NCI-H1092 treated with DMSO at 0.1 percent for 48 hours (cell line): ENCODE measurements at places on chromosomes 11 and 22.

GRCh38 chr11:26344647-26345046, 12.7 kb downstream of the ANO3 start:
- DNase-seq, result no peak

DNA sequence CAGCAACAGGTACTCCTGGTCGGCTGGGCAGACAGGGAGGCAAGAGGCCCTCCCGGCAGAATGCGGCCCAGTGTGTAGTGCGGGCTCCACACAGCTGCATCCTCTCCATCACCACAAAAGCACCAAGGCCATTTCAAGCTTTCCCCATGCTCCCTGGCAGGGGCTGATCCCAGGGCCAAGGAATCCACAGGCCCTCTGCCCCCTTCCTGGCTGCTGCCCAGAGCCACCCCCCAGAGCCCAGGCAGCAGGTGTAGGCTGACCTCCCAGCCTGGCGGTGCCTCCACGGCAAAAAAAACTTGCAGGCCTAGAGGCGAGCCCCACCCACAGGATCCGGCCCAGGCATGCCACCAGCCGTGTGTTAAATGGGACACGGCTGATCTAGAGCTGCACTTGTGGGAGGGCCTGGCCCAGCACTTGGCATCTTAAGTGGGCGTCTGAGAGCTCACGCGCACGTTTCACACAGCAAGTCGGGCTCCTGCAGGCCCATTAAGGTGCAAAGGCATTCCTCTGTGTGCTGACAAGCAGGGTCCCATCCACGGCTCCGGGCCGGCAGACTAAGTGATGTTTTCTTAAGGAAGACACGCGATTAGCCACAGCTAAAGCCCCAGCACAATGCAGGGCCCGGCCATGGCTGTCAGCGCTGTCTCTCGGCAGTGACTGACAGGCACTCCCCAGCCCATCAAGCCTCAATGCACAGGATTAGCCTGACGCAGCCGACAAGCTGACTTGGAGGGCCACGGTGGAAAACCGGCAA, 19.8 kb upstream of the GNB1L start:
- no peak for DNase-seq

DNA sequence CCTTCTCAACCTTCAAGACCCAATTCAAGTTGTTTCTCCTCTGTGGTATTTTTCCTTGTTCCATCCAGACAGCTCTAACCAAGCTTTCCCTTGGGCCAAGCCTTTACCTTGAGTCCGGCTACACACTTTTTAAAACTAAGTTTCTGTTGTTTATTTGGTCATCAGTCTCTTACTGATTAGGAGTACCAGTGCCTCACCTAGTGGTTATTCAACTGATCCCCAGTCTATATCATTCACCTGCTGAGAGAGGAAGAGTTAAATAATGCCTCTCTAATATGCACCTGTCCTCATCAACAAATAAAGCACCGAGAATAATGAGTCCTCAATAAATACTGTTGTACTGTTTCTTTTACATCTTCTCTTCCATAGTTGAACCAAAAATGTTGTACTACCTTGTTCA, 160.8 kb downstream of the MSANTD4 start:
- DNase-seq, result peak; percentile 28

GRCh38 chr22:20405931-20406685, 12.2 kb downstream of the ZNF74 start:
- no peak for DNase-seq

- no peak for DNase-seq
Observed at GRCh38 chr11:36057379-36058042, 113.6 kb downstream of the LDLRAD3 start.

GRCh38 chr11:94830722-94831510, 62.8 kb downstream of the AMOTL1 start:
- DNase-seq, result no peak

GRCh38 chr11:93648158-93648557, 13.3 kb upstream of the CEP295 start:
- peak; percentile 14 for DNase-seq

DNA sequence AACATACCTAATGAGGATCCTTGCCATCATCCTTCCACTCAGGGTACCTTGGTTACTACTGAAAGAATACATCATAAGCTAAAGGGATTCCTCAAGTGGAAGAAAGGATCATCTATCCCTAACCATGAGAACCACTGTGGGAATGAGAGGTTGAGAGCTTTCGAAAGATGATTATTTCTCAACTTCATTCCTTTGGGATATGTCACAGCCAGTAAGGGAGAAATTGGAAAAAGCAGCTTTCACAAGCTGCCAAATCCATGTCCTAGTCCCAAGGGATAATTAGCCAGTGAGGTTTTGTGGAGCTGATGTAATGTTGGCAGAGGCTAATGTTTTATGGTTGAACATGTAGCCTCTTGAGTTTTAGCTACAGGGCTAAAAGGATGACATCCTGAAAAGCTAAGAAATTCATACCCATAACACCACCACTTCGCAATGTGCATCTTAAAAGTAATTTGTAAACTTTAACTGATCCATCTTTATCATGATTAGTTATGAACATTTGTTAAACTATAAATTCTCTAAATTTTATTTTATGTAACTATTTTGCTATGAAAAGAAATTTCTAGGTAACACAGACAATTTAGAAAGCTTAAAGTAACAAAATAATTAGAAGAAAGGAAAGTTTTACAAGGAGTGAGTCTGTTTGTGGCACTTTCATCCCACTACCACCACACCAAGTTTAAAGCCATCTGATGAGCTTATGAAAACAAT, 123.9 kb downstream of the MRTFA start:
- DNase-seq, result no peak

DNA sequence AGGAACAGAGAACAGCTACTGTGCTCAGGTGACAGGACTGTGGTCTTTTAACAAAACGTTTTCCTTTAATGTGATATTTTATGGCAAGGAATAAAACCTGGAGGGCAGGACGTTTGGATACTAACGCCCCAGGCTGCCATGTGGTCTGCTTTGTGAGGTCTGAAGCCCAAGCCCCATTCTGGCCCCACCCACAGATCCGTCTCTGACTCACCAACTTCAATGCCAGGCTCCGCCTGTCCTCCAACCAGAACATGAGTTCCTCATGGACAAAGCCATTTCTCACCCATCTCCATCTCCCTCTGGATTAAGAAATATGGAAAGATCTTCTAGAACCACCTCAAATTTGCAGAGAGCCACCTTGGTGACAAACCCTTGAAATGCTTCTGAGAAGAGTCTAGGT, 148.8 kb downstream of the CRYBB2 start:
- DNase-seq, result no peak

- no peak for DNase-seq
Observed at GRCh38 chr22:27389727-27390075, 411.9 kb downstream of the MN1 start.

GRCh38 chr22:38964989-38965388, 7.6 kb downstream of the APOBEC3A start:
- no peak for DNase-seq

GRCh38 chr11:119652907-119653659, 75.9 kb downstream of the NECTIN1 start:
- no peak for DNase-seq

DNA sequence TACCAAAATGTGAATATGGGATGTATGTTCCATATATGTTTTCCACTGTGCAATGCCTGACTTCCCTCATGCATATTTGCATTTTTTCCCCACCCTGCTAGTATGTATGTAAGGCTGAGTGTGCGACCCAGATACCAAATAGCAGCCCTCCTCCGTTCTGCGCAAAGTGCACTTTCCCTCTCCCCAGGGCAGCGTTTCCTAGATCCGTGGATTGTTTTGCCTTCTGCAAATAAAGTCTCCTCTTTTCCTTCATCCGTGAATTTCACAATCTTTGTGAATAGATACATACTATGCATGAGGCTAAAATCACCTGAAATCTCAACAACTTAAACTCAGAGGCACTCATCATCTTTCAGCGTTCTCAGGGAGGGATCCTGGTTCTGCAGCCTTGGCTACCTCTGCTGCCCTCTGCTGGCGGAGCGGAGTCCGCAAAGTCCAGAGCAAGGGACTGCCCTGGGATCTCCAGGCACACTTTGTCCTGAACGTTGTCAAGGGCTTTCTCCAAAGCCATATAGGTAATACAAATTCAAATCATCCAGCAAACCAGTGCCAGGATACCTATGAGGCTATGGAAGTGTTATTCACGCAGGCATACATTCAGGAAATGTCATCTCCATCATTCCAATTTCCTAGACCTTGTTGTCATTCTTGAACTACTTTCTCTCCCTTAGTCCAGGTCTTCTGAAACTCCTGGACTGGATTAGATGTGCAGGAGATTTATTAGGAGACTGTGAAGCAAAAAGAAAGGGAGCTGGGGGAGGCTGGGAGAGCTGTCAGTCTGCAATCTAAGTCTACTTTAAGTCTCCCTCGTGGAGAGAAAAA, 53.1 kb downstream of the CNTF start:
- peak; percentile 27 for DNase-seq

GRCh38 chr11:75031771-75032549, 43.2 kb downstream of the NEU3 start:
- DNase-seq, result peak; percentile 47

DNA sequence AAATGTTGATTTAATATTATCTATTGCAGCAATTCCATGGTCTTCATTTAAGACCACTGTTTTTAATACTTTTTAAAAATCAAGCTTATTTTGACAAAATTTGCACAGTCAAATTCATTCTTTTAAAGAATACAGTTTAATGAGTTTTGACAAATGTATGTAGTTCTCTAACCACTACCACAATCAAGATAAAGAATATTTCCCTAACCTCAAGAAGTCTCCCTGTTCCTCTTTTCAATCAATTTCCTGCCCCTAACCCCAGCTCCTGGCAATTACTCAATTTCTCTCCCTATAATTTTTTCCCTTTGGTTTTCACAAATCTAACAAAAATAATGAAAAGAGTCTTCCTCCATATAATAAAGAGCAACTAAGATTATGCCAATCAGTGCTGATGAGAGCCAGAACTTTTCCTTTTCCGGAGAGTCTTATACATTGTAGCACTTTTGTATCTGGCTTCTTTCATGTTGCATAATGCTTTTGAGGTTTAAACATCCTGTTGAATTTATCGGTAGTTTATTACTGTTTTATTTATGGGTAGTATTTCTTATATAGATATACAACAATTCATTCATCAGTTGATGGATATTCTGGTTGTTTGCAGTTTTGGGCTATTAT, 231.7 kb downstream of the AASDHPPT start:
- no peak for DNase-seq

GRCh38 chr22:40620464-40621046, 16.0 kb downstream of the MRTFA start:
- no peak for DNase-seq

- DNase-seq, result no peak
Observed at GRCh38 chr11:10310301-10310841, 5.5 kb downstream of the ADM start.

DNA sequence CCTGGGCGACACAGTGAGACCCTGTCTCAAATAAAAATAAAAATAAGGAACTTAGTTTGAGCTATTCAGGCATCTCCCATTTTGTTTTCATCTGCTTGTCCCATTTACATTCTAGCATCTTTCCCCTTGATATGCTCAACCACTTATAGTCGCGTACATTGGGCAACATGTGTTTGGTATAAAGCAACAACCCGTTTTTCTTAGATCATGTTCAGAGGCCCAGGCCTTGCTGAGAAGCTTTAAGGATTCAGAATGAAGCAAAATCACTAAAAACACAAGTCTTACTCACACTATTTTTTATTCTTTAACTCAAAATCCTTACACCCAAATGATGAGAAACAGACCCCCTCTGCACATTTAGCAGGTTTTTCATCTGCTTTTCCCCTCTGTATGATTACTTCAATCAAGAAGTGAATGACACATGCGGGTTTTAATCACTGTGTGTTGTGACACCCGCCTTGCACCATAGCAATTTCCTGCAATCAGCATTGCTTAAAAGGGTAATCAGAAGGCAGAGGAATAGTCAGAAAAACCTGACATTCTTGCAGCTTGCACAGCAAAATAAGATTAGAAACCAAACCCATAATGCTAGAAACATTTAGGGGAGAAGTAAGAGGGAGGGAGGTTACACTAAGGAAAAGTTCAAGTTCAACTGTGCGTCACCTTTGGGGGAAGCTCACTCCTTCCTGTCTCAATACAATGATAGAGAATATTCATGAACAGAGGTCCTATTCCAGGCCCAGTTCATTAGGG, 25.9 kb downstream of the ALG9 start:
- no peak for DNase-seq

- DNase-seq, result no peak
Observed at GRCh38 chr11:107856180-107856980, 2.2 kb downstream of the SLC35F2 start.

DNA sequence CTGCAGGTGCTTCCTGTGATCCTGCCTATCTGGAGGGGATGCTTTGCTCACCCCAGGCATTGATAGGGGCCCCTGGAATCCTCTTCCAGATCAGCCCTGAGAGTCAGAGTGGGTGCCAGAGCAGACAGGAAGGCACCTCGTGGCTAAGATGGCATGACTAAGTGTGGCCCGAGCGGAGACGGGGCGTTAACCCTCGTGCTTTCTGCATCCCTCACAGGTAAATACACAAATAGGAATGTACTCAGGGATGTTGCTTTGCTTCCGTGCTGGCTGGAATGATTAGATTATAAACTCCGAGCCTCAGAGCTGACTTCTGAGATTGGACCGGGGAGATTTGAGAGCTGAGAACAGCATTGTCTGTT, 312.7 kb upstream of the B3GAT1 start:
- DNase-seq, result no peak

DNA sequence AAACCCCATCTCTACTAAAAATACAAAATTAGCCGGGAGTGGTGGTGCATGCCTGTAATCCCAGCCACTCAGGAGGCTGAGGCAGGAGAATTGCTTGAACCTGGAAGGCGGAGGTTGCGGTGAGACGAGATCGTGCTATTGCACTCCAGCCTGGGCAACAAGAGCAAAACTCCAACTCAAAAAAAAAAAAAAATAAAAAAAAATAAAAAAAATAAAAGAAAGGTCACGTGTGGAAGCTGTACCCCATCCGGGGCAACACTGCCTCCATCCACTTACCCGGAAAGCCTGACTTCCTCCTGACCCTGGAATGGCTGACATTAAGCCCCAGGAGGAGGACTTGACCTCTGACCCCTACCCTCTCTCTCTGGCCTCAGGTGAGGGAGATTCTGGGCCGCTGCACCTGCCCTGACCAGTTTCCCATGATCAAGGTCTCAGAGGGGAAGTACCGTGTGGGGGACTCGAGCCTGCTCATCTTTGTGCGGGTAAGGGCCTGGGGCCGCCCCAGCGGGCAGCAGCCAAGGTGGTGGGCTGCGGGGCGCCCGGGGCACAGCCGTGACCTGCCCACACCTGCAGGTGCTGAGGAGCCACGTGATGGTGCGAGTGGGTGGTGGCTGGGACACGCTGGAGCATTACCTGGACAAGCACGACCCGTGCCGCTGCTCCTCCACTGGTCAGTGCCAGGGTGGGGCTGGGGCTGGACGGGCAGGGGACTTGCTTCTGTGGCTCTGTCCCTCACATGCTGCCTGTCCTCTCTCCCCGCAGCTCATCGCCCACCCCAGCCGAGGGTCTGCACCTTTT, 3.8 kb downstream of the GAS2L1 start:
- DNase-seq, result no peak

DNA sequence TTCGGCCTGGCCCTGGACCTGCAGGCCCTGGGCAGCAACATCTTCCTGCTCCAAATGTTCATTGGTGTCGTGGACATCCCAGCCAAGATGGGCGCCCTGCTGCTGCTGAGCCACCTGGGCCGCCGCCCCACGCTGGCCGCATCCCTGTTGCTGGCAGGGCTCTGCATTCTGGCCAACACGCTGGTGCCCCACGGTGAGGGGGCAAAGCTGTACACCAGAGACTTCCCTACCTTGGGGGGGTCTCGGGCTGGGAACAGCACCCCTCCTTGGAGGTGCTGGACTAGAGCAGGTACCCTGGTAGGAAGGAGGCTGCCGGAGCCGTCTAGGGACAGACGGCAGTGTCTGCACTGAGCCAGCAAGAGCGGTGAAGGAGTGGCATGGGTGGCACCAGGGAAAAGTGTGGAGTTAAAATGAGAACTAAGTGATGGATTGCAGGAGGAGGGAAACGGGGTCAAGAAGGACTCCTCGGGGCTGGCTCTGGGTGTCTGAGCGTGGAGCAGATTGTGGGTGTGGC, 8.7 kb downstream of the SLC22A12 start:
- DNase-seq, result no peak
